ENCODE measurements at places on chromosomes 7 and 10.

DNA sequence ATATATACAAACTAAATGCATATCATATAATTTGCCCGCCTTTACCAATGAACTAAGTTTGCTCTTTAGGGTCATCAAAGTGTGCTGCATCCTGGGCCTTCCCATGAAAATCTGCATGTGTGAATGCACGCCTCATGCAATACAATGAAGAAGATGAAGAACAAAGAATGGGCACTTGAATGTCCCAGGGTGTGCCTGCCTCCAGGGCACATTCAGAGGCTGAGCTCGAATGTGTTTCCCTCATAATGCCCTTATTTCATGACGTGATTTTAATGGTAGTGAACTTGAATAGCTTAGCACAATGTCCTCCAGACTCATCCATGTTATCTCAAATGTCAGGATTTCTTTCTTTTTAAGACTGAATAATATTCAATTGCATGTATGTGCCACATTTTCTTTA, 824.9 kb downstream of the TNS3 start:
- no peak for DNase-seq

GRCh38 chr10:113162960-113163359, 212.9 kb downstream of the TCF7L2 start:
- DNase-seq = no peak

DNA sequence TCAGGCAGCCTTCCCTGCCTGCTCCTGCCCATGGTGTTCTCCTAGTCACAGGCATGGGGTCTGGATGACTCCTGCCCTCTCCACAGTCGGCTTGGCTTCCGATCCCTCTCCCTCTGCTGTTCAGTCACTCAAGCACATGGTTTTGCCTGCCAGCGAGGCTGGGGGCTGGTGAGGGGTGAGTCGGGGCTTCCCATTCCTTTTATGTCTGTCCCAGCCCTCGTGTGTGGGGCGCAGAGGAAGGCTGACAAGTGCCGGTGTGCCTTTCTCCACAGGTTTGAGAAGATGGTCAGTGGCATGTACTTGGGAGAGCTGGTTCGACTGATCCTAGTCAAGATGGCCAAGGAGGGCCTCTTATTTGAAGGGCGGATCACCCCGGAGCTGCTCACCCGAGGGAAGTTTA, 40.1 kb downstream of the TACR2 start:
- DNase-seq = no peak

GRCh38 chr7:136174477-136175125, 197.4 kb upstream of the MTPN start:
- no peak for DNase-seq

DNA sequence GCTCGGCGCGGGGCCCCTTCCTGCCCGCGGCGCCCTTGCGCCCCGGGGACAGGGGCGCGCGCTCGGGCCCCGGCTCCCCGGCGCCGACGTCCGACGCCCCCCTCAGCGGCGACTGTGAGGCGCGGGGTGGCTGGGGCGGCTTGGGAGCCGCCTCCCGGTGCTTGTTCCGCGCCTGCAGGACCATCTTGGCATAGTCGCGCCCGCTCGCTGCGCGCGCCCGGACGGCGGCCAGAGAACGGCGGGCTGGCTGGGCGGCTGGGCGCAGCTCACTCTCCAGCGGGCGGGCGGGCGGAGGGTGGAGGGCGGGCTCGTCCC, at the start of gene DPY19L1:
DPY19L1 (minus strand) TSS at position 275 of the 315 bp plus-strand sequence; CDS start at position 184, 91 bp downstream.
- DNase-seq = no peak

- DNase-seq = no peak
Observed at GRCh38 chr10:78300526-78300925, 266.9 kb downstream of the RPS24 start.

DNA sequence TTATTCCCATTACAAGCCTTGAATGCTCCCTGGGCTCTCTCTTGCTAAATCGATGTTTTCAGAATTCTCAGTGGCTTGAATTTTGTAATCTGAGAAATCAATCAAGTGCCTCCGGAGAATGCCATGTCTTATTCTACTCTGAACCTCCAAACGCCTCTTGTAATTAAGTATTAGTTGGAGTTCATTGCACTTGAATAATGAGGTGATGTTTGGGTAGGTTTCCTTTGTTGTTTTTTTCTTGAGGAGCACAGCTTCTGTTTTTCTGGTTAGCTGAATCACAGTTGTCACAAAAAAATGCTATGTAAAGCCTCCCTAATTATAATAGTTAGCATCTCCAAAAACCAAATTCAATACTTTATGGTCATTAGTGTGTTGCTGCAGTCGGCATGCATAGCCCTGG, 100.3 kb downstream of the PLPP4 start:
- DNase-seq = no peak

DNA sequence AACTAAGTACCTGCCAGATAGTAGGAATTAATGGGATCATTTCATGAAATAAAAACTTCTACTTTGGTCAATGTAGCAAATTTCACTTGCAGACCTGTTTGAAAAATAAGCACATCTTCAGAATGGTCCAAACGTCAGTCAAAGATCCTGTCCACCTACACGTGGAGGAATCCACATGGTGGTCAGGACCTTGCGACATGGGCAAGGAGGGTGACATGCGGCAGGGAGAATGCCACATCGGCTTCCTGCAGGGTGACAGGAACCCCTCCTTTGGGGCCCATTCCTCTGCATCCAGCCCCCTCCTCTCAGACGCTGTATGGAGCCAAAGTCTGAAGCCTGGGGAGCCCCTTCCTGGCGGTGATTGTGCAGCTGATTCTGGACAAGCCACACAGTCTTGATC, 95.5 kb upstream of the MGMT start:
- DNase-seq = no peak

DNA sequence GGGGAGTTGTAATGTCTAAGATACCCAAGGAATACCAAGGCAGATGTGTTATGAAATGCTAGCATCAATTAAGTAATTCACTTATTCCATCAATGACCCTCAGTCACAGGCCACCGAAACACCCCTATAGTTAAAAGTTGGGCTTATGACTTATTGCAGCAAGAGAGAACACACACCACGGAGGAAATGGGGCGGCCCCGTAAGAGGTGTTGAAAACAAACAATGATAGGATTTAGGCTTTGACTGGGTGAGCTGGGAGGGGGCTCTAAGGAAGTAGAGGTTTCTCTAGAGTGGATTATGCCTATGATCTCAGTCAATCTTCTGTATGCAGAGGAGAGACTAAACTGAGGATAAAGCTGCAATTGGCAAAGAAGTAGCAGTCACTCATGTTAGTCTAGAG, 45.4 kb upstream of the PRKCQ start:
- no peak for DNase-seq

DNA sequence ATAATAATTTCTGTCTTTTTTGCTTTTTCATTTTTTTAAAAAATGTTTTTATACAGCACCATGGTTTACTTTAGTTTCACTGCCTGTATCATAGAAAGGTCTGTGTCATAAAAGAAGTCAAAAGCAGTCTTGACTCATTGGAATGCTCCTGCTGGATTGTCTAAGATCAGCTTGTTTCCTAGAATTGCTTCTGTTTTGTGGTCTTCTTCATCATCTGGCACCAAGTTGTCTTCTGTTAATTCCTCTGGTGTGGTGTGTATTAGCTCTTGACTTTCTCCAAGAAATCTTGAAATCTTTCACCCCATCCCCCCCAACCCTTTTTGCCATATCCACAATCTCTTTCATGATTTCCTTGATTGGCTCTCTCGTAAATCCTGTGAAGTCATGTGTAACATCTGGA, 250.3 kb upstream of the CXCL12 start:
- DNase-seq = no peak

GRCh38 chr10:17407047-17407446, 47.3 kb downstream of the ST8SIA6 start:
- DNase-seq = no peak

- DNase-seq = peak; percentile 58
Observed at GRCh38 chr10:1043532-1043995, 5.4 kb downstream of the IDI1 start.

DNA sequence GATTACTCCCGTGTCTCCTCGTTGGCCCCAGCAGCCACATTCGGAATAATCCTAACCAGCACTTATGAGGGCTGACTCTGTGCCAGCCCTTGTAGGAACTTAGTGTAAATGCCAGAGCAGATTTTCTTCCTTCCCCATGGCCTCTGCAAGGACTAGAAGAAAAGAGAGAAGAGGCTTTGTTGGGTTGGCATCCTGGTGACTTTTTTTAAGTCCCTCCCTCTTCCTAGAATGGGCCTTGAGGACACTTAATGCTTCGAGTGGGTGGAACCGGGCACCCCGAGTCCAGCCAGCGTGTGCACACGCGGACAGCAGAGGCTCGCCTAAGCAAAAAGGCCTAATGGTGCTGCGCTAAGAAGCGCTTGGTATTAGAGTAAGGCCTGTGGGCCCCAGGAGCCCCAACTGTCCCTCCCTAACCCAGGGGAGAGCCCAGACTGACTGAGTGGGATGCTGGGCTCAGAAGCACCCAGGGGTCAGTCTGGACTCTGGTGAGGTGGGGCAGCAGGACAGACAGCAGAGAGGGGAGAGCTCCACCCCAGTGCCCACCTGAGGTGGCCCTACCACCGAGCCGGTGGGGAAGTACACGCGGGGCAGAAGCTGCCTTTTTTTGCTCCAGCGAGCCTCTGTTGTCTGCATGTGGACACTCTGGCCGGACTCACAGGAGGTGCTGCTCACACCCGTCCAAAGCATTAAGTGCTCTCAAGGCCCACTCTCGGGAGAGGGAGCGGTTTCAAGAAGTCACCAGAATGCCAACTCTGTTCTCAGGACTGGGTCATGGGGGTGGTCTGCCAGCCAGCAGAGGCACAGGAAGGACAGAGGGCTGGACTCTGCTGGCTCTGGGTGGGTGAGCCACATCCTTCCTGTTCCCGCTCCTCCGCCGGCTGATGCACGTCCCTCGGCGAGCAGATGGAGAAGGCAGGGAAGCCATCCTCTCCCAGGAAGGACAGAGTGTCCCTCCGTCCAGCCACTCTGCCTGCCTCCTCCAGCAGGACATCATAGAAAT, 12.5 kb downstream of the ITPRIP start:
- DNase-seq = no peak

DNA sequence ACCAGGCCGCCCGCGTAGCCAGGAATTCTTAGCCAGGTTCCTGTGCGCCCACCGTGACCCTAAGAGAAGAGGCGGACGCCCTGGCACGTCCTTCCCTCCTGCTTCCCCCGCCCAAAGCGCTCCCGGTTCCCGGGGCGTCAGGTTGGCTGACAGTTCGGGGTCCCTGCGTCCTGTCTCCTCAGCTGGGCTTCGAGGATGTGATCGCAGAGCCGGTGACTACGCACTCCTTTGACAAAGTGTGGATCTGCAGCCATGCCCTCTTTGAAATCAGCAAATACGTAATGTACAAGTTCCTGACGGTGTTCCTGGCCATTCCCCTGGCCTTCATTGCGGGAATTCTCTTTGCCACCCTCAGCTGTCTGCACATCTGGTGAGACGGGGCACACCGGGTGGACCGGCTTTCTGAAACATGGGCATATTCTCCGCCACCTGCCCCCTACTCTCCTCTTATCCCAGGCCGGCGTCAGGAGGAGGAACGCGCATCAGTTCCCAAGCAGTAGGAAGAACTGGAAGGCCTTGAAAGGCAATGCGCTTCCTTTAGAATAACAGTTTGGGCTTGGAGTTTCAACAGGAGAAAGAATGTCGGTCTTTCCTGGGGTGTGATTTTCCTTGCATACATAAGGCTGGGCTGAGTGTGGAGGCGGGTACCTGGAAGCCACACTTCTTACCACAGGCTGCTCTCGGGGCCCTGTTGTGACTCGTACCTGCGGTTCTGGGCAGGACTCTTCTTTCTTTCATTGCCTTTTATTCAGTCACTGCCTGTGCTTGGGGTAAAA, 728 bp downstream of the CAV2 start:
- DNase-seq = no peak

DNA sequence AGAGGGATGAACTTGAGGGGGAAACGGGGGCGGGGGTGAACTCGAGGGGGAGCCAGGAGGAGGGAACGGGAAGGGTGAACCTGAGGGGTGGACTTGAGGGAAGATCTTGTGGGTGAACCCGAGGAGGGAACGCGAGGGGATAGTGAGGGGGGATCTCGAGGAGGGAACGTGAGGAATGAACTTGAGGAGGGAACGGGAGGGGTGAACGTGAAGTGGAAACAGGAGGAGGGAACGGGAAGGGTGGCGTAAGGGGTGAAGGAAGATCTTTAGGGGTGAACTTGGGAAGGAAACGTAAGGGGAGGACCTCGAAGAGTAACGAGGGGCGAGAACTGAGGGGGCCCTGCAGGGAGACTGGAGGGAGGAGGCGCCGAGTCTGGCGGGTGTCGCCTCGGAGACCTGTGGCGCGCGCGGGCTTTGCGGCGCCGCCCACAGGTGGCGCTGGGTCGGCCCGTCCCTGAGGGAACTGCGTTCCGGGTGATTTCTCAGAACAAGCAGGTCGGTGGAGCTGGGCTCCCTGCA, 651 bp downstream of the MYO3A start:
- DNase-seq = peak; percentile 19

DNA sequence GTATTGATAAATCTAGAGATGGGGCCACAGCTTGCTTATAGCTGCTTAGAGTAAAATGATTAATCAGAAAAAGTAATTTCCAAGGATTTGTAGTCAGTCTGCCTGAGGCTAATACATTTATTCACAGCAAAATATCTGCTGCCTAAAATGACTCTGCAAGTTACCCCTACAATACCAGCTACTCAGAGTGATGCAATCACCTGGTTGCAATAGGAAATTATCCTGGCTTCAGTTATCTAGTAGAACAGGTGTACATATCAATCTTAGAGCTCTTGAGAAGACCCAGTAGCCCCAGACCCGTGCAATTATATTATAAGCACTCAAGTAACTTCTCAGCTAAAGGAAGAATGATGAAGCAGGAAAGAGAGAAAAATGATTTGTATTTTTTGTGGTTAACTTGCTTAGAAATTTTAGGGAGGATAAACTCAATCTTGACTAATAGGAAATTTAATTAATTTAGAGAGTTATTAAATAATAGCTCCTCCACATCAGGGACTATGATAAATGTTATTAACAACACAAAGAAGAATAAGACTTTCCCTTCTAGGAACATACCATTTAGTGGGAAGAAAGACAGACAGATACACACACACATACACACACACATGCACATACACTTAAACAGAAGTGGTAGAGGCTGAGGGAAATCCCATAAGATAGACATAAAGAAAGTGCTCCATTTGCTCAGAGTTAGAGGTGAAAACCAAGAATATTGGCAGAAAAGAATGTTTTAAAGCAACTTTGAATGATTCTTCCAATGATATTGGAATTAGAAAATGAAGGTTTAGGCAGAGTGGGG, 140.4 kb upstream of the PRSS1 start:
- no peak for DNase-seq

- no peak for DNase-seq
Observed at GRCh38 chr10:67725567-67725966, 29.6 kb upstream of the CTNNA3 start.

DNA sequence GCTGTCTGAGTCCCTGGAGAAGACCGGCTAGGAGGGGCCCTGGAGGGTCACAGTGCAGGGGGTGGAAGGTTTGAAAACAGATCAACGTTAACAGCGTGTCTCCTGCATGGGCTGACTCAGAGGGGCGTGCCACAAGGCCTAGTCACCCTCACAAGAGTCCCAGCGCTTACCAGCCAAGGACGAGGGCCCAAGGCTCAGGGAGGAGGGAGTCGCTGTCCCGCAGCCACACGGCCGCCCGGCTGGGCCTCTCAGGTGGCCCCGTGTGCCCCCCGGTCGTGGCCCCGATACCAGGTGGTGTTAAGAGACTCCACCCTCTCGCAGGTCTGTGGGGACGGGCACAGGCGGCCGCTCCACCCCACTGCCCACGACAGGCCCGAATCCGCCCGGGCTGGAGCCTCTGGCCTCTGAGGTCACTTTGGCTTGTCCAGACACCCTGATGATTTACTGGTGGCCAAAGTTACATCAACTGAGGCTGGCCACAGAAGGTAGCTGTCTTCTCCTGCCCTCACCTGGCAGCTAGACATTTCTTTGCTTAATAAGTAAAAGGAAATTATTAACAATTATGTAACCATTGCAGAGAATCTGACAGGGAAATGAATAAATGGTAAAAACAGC, 34.0 kb downstream of the FAM20C start:
- no peak for DNase-seq
